ENCODE measurements at places on chromosomes 11 and 22.

- DNase-seq, result no peak
These were observed 2.0 kb downstream of the PCSK7 start for GRCh38 chr11:117229931-117230285.

DNA sequence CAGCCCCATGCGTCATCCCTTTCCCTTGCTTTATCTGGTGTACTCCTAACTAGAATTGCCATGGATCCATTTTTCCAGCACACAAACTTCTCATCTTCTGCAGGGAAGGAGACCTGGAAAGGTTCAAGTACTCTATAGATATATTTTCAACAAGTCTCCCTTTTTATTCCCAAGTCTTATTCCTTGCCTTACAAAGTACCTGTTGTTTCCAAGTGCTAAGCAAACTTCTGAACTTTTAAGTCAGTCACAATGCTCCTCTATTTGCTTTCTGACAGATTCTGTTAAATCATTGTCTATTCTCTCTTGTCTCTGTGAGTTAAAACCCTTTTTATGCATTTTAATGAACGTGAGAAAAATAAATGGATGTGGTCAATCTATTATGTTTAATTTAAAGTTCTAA is 20.4 kb downstream of the CCDC73 start:
- no peak for DNase-seq

DNA sequence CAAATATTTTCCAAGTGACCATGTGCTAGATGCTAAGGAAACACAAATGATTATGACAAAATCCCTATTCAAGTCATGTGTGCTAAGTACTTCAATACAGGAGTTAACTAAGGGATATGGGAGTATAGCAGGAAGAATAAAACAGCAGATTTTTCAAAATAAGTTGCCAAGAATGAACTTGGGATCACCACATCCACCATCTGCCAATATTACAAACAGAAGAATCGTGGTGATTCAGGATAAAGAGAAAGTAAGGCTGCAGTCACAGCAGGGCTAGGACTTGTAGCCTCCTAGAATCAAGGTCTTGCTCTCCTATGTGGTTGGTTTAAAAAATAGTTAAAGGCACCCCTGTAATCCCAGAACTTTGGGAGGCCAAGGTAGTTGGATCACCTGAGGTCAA is 34.3 kb downstream of the MRTFA start:
- DNase-seq, result no peak

- no peak for DNase-seq
These were observed 3.9 kb upstream of the ABCG4 start for GRCh38 chr11:119144825-119145486.

GRCh38 chr11:73453562-73453961 is 77.4 kb downstream of the RELT start:
- no peak for DNase-seq

GRCh38 chr11:57364851-57365660 is 15.9 kb downstream of the PRG3 start:
- DNase-seq, result no peak

GRCh38 chr11:36333468-36333867 is 37.4 kb downstream of the PRR5L start:
- DNase-seq, result no peak

GRCh38 chr22:33741025-33741424 is 179.3 kb downstream of the LARGE1 start:
- no peak for DNase-seq

- no peak for DNase-seq
These were observed 136.5 kb downstream of the ATG16L2 start for GRCh38 chr11:72950685-72951084.

DNA sequence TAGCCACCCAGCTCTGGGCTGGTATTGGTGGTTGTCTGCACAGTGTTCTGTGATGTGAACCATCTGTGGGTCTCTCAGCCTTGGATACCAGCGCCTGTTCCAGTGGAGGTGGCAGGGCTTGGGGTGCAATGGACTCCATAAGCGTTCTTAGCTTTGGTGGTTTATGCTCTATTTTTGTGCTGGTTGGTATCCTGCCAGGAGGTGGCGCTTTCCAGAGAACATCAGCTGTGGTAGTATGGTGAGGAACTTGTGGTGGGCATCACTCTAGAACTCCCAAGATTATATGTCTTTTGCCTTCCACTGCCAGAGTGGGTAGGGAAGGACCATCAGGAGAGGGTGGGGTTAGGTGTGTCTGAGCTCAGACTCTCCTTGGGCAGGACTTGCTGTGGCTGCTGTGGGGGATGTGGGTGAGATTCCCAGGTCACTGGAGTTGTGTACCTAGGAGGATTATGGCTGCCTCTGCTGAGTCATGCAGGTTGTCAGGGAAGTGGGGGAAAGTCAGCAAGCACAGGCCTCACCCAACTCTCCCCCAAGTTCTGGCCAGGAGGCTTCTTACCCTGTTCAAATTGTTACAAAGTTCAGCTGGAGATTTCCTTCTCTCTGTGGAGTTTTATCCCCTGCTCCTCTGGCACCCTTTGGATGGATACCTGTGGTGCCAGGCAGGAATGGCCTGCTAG is 47.2 kb downstream of the MRGPRX2 start:
- DNase-seq, result no peak

All from T follicular helper cell (primary cell).